Activated CD4-positive, alpha-beta memory T cell treated with anti-CD3 and anti-CD28 coated beads for 36 hours (primary cell): ENCODE measurements at places on chromosomes 11 and 22. TPM values are rescaled to one million over a fixed set of nuclear protein-coding genes. Genes with fewer than 3 reads are reported as not detected.

- H3K36me3 ChIP-seq = peaks cover 53% of the 10 kb centered on the region
- peak overlapping the region; percentile 62 for H3K4me3 ChIP-seq
- no peaks in the 10 kb centered on the region for H3K27me3 ChIP-seq
- peak; percentile 71 for DNase-seq
- peaks cover 92% of the 10 kb centered on the region for H3K4me1 ChIP-seq
Measured at GRCh38 chr11:64868904-64869570, 9.4 kb downstream of the EHD1 start.

GRCh38 chr22:27581688-27582087 is 219.9 kb downstream of the MN1 start:
- H3K4me1 ChIP-seq = no peaks in the 10 kb centered on the region
- no peak overlapping the region for H3K4me3 ChIP-seq

DNA sequence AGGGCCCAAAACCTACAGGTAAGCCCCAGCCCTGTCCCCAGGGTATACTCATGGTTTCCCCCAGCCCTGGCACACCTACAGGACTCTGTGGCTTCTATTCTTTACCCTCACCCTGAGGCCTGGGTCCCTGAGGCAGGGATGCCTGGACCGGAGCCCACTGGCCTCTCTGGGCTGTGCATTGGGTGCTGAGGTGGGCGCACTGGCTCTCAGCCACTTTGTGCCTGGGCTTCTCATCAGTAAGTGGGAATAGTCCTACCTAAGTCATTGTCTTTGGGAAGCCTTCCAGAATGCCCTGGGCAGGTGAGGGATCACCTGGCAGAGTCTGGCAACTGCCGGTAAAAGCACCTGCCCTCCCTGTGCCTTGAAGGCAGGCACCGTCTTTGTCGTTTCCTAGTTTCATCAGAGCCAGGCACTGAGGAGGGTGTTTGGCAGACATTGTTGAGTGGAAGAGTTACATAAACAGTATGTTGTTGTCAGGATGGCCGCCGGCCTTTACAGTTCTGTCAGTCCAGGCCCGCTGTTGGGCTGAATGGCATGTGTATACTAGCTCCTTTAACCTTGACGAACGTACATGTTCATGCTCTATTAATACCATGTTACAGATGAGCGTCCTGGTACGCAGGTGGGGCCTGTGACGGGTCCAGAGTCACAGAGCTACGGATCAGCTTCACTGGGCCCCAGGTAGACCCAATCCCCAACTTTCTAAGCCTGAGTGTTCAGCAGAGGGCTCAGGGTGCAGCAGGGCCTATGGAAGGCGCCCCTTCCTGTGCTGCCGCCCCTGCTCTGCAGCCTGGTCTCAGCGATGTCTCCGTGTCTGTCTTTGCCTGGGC is 23.0 kb downstream of the SHANK3 start:
- H3K36me3 ChIP-seq = no peaks in the 10 kb centered on the region
- H3K4me1 ChIP-seq = peaks cover 7% of the 10 kb centered on the region
- H3K27ac ChIP-seq = no peak overlapping the region
- H3K4me3 ChIP-seq = no peak overlapping the region
- no peak for DNase-seq

GRCh38 chr11:84541731-84542340 is 1085.3 kb downstream of the DLG2 start:
- no peaks in the 10 kb centered on the region for H3K4me1 ChIP-seq
- no peaks in the 10 kb centered on the region for H3K27me3 ChIP-seq
- no peak overlapping the region for H3K27ac ChIP-seq
- DNase-seq = no peak

DNA sequence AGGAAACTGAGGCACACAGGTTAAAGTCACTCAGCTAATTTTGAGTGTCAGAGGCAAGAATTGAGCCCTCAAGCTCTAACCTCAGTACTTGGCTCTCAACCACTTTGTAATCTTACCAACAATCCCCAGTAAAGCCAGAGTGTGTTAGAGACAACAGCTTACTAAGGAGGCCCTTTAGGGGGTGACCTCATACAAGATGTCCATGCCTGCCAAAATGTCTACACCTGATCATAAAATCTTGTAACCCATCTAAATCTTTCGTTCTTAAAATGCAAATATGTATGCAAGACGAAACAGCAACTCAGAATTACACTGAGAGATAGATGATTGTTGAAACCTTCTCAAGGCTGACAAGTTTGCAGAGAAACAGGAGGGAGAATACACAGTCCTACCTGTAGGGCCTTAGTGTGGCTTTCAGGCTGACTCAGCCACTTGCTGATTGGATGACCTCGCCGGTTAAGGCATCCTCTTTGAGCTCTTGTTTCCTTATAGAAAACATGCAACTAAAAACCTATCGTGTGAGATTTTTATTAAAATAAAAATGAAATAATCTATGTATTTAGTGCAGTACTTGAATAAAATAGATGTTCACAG is 143.2 kb downstream of the OPCML start:
- H3K4me1 ChIP-seq = no peaks in the 10 kb centered on the region
- no peak overlapping the region for H3K4me3 ChIP-seq
- no peak overlapping the region for H3K27ac ChIP-seq
- no peaks in the 10 kb centered on the region for H3K36me3 ChIP-seq
- no peaks in the 10 kb centered on the region for H3K27me3 ChIP-seq

NRXN2 gene
- total RNA-seq = 0.31 TPM
